T-helper 1 cell (primary cell): ENCODE measurements at places on chromosomes 2 and 18.

DNA sequence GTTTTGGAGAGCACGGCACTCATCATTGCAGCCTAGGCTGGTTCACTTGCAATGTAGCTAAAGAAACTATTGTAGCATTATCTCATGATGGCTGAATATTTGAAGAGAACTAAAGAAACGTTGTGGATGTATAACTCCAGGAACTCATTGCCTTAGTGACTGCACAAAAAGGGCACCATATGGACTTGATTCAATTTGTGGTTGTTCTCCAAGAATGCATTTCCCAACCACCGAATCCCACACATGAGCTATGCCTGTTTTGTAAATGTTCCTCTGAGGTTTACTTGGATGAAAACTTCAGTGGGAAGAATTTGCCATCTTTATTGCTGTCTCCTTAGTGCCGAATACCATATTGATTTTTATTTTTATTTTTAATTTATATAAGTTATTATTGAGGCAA lies 43.5 kb downstream of the DOK6 start:
- DNase-seq = no peak

DNA sequence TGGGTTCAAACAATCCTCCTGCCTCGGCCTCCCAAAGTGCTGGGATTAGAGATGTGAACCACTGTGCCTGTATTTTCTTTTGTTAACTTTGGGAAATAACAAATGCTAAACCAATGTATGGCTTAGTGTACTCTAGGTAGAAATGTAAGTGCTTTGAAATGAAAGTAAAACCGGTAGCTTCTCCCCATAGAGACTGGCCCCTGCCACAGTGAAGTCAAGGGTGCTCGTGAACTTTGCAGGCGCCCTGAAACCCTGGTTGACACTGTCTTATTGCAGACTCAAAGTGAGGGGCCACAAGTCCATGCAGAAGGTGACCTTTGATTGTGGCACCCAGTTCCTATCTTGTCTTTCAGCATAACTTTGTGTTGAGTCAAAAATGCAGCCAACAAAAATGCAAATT lies 24.2 kb upstream of the MTCL1 start:
- no peak for DNase-seq

- DNase-seq = no peak
Measured at GRCh38 chr18:36247036-36247435, 50.5 kb upstream of the FHOD3 start.

GRCh38 chr2:212141499-212141898 lies 397.1 kb downstream of the ERBB4 start:
- DNase-seq = no peak

DNA sequence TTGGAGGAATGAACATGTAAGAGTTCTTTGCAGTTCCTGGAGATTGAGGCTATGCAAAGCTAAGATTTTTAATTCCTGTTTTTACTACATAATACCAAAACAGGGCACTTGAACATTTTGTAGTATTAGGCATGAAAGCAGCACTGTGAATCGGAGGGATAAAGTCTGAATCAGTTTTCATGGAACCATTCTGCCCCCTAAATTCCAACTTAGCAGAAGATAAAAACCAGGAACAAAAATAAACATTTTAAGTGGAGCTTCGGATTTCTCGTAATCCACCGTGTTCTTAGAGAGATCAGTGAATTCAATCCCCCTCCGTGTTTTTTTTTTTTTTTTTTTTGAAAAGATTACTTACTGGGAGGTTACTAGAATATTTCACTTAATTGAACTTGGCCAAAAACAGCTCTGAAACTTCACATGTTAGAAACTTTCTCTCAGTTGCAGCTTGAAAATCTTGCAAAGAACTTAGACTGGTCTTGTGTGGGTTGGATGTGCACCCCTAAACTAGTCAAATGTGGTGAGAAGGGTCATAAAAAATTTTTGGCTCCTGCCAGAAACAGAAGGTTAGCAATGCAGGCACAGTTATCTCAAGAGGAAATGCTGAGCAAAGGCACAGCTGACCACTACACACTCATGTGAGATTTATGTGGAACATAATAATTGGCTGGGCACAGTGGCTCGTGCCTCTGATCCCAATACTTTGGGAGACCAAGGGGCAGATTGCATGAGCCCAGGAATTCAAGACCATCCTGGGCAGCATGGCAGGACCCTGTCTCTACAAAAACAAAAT lies 145.4 kb upstream of the RNF152 start:
- DNase-seq = no peak

DNA sequence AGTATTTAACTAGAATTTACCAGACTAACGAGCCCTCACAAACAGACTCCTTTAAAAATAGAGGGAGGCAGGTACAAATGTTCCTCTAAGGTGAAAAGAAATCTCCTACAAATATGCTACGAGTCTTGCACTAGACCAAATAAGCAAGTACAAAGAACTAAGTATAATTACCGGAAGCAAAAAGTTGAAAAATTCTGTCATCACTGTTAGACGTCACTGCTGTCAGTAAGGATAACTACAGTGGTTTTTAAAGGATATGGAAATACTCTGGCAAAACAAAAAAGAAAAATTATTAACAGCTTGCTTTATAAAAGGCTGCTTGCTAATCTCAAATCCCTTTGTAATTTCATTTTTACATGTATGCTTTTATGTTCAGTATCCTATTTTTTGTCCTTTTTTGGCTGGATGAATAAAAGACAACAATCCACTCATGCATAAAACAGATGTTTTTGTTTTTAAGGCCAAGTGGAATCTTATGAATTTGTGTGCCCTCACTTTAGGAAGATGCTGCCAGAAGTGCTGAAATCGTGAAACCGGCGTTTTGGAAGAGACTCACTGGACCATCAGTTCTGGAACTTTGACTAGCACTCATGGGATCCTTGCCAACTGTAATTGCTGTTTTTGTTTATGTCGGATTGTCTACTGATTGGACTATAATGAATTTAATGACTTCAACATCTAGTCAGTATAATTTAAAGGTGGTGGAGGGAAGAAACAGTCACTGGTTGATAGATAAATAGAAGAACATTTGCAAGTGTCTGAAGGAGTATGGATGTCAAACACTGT lies 6.7 kb downstream of the ZNF521 start:
- DNase-seq = no peak

GRCh38 chr18:35862119-35862640 lies 110.3 kb upstream of the RMP24 start:
- DNase-seq = no peak

GRCh38 chr18:29174891-29175290 lies 998.0 kb upstream of the CDH2 start:
- no peak for DNase-seq

GRCh38 chr2:126858991-126859390 lies 39.7 kb upstream of the TEX51 start:
- no peak for DNase-seq

GRCh38 chr2:63871864-63872263 lies 30.2 kb downstream of the UGP2 start:
- no peak for DNase-seq

DNA sequence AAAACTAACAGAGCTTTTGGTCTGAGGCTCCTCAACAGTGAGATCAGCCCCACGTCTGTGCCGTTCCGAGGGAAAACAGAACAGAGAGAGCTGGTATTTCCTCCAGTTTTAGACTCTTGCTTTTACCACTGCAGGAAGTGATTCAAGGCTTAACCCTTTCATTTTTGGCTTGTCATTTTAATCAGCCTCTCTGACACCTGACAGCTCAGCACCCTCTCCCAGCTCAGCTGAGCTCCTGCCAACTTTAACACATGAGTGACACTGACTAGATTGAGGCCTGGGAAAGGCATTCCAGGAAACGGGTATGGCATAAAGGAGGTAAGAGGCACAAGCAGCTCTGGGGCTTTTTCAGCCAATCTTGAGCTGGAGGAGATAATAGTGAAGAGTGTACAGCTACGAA lies 239.4 kb upstream of the SKOR2 start:
- no peak for DNase-seq

DNA sequence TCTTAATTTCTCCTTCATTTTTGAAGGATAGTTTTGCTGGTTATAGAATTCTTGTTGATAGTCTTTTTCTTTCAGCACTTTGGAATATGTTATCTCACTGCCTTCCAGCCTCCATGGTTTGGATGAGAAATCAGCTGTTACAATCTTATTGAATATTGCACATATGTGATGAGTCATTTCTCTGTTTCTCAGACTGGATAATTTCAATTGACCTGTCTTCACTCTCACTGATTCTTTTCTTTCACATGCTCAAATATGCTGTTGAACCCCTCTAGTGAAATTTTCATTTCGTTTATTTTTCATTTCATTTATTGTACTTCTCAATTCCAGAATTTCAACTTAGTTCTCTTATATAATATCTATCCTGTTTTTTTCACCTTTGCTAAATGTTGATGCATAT lies 22.2 kb downstream of the PDK1 start:
- DNase-seq = no peak

DNA sequence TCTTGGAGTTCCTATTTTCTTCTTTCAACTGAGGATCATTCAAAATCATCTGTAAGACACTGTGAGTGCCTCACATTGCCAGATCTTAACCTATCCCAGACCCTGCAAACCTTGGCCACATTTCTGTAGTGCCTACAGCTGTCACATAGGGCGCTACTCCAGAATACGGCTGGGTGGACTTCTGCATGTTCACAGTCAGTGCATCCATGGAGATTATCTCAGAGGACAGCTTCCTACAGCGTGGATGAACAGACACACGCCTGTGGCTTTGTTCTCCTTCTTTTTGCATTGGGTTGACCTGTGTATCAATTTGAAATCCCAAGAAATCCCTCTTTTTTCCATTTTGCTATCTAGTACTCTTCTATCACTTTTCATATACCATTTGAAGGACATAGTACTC lies 1.9 kb upstream of the KLHL29 start:
- DNase-seq = no peak

- DNase-seq = no peak
Measured at GRCh38 chr2:165238295-165238694, 919 bp upstream of the SCN2A start.

DNA sequence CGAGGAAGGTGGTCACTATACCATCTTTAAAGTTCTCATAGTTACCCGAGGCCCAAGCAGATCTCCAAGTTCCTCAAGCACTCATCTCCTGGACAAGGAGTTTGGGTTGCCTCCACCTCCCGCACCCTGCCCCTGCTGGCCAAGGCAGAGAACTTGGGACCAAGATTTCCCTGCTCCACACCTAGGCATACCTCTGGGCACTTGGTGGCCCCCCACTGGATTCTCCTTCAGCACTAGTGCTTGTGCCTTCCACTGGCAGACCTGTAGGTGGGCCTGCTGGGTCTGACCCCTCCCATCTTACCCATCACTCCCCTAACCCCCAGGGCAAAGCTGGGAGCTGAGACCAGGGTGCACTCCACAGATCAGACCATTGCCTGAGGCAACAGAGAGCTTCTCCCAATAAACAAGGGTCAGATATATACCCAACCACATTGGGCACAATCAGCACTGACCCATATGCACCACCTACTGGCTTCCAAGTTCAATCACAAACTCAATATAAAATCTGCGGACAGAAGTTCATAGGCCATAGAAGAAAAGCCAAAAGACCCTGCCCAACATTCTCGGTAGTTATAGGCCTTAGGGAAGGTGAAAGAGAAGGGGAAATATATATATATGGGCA lies 244.2 kb downstream of the EXOC6B start:
- DNase-seq = no peak

DNA sequence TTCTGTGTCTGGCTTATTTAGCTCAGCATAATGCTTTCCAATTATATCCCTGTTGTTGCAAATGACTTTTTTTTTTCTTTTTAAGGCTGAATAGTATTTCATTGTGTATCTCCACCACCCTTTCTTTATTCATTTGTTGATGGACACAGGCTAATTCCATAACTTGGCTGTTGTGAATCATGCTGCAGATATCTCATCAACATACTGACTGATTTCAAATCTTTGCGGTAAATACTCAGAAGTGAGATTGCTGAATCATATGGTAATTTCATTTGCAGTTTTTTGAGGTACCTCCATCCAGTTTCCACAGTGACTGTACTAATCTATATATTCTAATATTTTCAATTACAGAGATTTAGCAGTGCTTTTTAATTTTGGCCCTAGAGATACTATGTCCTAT lies 266.2 kb downstream of the TMX3 start:
- DNase-seq = no peak

DNA sequence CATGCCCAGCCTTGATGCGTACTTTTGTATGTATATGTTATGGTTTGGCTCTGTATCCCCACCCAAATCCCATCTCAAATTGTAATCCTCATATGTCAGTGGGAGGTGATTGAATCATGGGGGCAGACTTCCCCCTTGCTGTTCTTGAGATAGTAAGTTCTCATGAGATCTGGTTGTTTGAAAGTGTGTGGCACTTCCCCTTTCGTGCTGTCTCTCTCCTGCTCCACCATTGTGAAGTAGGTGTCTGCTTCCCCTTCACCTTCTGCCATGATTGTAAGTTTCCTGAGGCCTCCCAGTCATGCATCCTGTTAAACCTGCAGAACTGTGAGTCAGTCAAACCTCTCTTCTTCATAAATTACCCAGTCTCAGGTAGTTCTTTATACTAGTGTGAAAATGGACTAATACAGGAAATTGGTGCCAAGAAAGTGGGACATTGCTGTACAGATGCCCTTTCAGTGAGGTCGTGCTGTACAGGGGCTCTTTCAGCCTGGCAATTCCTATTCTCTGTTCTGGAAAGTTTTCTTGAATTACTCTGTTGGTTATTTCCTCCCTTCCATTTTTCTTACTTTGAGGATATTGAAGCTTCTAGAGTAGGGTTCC lies 38.2 kb downstream of the KCMF1 start:
- DNase-seq = no peak

GRCh38 chr2:235113854-235114253 lies 162.0 kb downstream of the SH3BP4 start:
- no peak for DNase-seq

- no peak for DNase-seq
Measured at GRCh38 chr18:36179562-36180355, 7.5 kb upstream of the MOCOS start.

DNA sequence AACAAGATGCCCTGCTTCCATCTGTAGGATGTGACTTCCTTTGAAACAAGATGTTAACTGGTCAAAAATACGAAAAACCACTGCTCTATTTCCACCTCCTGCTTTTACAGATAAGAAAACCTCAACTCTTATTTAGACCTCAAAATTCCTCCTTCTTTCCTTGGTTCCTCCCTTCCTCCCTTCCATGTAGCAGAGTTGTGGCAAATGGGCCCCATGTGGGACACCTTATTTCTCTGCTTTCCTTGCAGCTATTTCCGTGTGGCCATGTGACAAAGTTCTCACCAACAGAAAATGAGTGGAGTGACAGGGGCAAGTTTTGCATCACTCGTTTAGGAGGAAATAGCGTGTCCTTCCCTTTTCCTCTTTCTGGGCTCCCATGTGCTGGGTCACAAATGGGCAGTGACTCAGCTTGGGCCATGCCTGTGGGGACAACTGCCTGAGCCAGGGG lies 69.4 kb upstream of the SMAD2 start:
- DNase-seq = no peak

DNA sequence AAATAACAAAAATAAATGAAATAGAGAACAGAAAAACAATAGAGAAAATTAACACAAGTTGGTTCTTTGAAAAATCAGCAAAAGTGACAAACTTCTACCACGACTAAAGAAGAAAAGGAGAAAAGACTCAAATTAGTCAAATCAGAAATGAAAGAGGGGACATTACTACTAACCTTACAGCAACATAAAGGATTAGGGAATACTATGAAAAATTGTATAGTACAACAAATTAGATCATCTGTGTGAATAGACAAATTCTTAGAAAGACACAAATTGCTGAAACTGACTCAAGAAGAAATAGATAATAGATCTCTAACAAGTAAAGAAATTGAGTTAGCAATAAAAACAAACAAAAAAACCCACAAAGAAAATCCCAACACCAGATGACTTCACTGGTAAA lies 48.5 kb upstream of the PGAP1 start:
- DNase-seq = no peak
